Epithelial cell of prostate (primary cell): ENCODE measurements at places on chromosomes 3 and 15.

DNA sequence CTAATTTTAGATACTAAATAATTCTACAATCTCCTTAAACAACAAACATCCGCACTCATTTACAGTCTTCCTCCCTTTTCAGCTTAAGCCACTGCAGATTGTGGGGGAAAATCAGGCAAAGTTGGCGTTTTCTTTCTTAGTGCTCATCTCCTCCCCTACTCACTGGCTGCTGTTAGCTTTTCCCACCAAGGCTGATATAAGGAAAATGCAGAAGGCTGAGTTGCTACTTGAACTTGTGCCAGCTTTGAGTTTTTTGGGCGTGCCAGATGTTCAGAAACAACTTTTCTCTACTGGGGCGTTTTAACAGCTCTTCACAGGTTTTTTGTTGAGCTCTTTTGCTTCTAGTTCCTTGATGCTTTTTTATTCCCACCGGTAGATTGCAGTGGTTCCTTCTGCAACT, 222.0 kb downstream of the PYDC2 start:
- DNase-seq, result no peak

GRCh38 chr15:25715536-25716413, 147.4 kb downstream of the ATP10A start:
- no peak for DNase-seq

DNA sequence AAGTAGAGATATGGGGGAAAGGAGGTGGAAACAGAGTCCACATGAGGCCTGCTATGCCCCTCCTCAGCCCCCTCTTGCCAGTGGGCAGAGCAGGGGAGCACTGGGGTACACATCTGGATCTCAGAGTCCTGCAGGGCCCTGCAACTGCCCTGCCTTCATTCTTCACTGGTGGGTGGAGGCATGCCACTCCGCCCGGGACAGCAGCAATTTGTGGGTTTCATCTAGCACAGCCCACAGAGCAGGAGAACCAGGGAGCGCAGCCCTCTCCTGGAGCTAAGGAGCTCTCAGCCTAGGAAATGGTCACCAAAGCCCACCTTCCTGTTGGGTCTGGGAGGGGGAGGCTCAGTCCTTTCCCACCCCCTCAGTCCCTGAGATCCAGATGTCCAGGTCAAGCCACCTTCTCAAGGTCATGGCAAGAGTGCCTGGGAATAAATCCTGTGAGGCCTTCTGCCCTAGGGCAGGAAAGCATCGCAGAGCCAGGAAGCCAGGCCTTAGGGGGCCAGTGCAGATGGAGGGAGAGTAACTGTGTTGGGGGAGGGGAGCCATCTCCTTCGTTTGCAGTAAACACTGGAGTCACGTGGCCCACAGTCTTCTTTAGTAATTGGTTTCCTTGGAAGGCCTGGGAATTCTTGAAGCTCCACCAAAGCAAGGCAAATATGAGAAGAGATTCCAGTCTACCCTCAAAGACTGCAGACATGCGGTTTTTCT, 31.0 kb downstream of the ANP32A start:
- DNase-seq, result no peak

DNA sequence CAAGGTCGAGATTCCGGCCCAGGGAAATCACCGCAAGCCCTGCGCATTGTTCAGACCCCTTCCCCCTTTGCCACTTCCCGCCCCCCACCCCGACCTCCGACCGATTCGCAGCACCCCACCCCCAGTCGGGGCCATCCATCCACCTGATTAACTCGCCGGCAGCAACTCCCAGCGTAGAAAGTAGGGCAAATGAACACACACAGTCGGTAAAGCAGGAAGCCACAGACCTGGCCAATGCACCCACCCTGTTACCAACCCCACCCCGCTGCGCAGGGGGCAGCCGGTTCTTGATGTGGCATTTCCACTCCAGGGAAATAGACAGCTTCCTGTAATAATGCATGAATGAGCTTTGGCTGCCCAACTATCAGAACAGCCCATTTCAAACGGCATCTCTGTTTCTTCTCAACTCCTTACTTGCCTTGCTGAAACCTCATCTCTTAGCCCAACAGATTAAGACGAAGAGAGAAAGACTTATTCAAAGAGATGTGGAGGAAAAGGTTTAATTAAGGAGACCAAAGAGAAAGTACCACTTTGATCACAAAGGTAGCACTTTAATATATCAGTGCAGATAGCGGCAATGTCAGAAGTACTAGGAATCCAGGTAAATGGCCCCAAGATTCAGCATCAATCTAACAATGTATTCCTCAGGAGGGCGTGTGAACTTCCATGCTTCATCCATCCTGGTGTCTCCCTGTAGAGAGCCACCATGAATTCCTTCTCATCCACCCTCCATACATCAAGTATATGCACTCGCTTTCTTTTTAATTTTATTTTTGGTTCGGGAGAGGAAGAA, 1.9 kb downstream of the TNIK start:
- no peak for DNase-seq
